LNCaP clone FGC (cell line): ENCODE measurements at places on chromosomes 13 and 19.

- no peak for DNase-seq
Observed at GRCh38 chr19:23281663-23282276, 31.6 kb upstream of the ZNF724 start.

DNA sequence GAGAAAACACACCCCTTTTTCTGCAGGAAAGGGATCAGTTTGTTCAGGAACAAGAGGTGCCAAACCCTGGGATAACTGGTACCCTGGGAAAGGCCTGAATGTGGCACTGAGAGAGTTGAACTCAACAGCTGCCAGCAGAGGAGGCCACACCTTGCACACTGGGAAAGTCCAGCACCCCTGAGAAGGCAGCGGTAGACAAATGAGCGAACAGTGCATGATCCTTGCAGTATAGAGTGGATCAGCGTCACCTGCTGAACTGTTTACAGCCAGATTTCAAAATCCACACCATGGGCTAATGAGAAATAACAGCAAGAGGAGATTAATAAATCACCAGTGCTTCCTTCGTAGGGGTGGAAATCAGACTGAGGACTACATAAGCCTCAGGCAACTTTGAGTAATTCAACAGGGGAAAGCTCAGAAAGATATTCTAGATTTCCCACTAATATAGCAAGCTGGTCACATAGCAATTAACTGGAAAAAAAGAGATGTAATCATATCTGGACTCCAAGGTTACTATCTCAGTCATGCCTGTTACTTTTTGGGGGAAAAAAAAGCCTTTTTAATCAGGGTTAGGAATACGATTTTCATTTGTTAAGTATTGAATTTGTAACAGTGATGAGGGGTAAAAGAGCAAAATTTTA lies 52.0 kb downstream of the DCT start:
- no peak for DNase-seq

GRCh38 chr13:40379794-40380578 lies 286.5 kb downstream of the FOXO1 start:
- DNase-seq = no peak

GRCh38 chr13:33763021-33763420 lies 54.9 kb upstream of the RFC3 start:
- DNase-seq = no peak

DNA sequence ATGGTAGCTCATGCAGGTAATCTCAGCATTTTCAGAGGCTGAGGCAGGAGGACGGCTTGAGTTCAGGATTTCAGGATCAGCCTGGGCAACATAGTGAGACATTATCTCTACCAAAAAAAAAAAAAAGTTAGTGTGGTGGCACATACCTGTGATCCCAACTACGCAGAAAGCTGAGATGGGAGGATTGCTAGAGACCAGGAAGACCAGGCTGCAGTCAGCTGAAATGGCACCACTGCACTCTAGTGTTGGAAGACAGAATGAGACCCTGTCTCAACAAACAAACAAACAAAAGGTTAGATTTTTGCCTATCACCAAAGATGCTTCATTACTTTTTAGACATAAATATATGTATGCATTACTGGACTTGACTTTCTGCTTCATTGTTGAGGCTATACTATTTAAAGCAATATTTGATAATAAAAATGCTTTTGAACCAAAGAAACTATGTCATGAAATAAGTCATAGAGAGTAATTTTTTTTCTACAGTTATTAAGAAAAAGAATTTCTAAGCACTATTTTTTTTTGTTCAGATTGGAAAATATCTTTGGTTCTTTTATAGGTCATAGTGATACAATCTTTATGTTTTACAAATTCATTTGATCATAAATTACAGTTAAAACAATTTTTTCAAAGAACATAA lies 1180.1 kb upstream of the ATXN8OS start:
- DNase-seq = peak; percentile 15

- DNase-seq = no peak
Observed at GRCh38 chr13:24304620-24305019, 4.8 kb upstream of the C1QTNF9 start.

DNA sequence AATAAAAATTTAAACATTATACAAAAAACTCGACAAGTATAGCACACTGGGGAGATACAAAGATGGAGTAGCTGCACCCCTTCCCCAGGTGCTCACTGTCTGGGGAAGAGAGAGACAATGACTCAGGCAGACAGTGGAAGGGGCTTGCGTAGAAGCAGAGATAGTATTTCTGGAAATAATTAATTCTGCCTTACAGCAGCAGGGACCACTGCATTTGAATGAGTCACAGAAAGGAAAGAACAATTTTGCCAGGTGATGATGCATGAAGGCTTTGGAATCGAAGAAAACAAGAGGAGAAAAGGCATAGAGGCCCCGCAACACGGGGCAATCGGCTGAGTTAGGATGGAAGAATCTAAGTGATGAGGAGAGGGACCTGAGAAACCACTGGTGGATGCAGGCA lies 447.4 kb downstream of the EFNB2 start:
- DNase-seq = no peak

- no peak for DNase-seq
Observed at GRCh38 chr19:11806354-11807098, 7.5 kb upstream of the ZNF440 start.

- DNase-seq = no peak
Observed at GRCh38 chr13:70363991-70364390, 255.7 kb upstream of the KLHL1 start.

GRCh38 chr19:10137751-10138682 lies 18.3 kb upstream of the EIF3G start:
- no peak for DNase-seq

- no peak for DNase-seq
Observed at GRCh38 chr19:43422689-43423066, 8.0 kb downstream of the TEX101 start.

DNA sequence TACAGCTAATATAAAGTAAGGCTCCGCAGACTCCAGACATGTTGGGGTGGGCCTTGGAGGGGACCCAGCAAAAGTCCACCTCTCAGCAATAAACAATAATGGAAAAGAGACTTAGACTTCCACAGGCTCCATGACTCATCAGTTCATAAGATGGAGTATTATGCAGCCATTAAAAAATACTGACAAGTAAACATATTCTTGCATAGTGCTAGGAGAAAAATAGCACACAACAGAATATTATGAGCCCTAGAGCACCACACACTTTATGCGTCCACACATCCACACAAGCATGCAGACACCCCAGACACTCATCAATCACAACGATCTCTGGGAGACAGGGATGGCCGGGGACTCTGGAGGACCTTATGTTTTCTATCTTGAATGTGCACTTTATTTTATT lies 46.0 kb downstream of the PDCD5 start:
- no peak for DNase-seq

DNA sequence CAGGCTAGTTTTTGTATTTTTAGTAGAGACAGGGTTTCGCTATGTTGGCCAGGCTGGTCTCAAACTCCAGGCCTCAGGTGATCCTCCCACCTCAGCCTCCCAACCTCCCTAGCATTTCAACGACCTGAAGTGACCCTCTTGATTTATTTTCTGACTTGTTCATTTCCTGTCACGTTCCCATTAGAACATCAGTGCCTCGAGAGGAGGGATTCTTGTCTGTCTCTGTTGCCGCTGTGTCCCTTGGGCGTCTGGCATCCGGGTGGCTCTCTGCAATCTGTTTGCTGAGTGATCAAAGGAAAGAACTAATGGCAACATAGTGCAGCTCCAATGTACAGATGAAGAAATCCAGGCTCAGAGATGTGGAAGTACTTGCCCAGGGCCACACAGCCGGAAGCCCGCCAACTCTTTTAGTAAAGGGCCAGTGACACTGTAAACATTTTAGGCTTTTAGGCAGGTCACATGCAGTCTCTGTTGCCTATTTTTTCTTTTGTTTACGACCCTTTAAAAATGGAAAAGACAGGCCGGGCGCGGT lies 47.5 kb downstream of the NFIC start:
- DNase-seq = no peak

DNA sequence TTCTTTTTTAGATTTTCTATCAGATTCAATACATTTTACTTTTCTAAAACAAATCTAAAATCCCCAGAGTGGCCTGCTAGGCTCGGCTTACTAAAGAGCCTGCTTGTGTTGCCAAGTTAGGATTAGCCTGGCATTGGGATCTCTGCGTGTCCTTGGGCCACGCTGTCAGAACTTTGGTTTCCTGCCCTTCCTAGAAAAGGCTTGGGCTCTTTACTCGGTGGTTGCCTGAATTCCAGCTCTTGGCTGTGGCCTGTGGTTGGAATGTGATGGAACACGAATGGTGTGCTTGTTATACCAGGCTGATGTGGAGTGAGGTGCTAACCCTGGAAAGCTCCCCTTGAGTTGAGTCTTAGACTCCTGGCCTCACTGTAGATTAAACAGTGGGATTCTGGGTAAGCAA lies 8.5 kb downstream of the SPATA13 start:
- DNase-seq = no peak

- no peak for DNase-seq
Observed at GRCh38 chr19:46697204-46697960, 19.5 kb downstream of the PRKD2 start.

GRCh38 chr19:46606019-46606418 lies 4.9 kb downstream of the CALM3 start:
- no peak for DNase-seq

DNA sequence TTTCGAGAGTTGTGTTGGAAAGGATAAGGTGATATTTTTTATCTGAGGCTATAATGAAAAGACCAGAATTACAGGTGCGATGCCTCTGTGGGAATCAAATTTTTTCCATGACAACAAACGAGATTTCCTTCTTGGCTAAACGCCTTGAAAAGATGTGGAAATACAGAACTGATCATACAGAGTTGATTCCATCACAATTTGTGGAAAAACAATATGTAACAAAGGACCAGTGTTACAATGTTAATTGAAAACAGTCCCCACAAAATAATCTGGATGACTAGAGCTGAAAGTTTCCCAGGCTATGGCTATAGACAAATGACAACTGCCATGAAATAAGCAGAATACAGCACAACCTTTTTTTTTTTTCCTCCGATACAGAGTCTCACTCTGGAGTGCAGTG lies 628.9 kb downstream of the DIAPH3 start:
- DNase-seq = no peak

DNA sequence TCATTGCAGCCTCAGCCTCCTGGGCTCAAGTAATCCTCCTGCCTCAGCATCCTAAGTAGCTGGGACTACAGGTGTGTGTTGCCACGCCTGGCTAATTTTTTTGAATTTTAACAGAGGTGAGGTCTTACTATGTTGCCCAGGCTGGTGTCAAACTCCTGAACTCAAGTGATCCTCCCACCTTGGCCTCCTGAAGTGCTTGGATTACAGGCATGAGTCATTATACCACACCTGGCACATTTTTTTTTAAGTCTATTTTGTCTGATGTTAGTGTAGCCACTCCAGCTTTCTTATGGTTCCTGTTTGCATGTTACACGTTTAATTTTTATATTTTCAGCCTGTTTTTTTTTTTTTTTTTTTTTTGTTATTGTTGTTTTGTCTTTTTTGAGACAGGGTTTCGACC lies 24.8 kb downstream of the KDM4B start:
- no peak for DNase-seq

GRCh38 chr13:25717666-25718197 lies 334.1 kb downstream of the SHISA2 start:
- DNase-seq = no peak

DNA sequence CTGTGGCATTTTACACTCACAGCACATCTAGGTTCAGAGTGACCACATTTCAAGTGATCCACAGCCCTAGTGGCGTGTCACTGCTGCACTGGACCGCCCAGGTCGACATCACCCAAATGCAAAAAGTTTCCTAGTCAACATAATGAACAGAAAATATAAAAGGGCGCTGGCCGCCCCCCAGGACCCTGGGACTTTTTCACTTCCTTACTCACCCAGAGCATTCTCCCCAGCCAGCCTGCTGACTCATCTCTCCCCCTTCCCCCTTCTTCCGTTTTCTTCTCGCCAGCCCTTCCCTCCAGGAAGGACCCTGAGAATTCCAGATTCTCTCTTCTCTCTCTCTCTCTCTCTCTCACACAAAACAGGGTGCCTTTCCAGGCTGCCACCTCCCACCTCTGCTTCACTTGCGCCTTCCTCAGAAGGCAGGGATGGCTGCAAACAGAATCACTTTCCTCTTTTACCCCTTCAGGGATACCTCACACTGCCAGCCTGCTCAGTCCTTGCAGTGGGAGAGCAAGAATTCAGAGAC lies 21.0 kb upstream of the GRWD1 start:
- DNase-seq = no peak

- DNase-seq = peak; percentile 93
Observed at GRCh38 chr19:32977280-32977679, 5.2 kb downstream of the FAAP24 start.

DNA sequence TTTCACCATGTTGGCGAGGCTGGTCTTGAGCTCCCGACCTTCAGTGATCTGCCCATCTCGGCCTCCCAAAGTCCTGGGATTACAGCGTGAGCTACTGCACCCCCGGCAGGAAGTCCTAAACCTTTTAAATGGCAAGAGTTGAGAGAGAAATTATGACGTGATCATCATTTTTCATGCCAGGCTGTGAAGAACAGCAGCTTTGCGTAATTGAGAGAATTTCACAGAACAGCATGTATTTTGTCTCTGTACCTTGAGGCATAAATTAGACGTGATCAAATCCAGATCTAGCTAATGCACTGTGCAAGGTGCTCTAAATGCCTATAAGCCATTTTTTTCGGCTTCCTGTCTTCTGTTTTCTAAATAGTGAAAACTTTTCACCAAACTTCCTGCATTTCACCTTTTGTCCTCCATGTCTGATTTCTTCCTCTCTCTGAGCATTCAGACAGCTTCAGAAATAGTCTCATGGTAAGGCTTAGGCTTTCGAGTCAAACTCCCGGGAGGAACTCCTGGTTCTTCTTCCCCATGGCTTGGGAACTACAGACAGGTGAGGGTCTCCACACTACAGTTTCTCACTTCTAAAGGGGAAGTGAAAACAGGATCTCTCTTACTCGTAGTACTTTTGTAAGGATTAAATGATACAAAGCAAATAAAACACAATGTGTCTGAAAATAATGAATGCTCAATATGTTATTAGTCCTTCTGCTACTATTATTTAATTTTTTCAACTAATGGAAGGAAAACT lies 51.0 kb downstream of the WDFY2 start:
- no peak for DNase-seq

GRCh38 chr13:56659041-56659471 lies 481.7 kb upstream of the PRR20A start:
- DNase-seq = no peak

DNA sequence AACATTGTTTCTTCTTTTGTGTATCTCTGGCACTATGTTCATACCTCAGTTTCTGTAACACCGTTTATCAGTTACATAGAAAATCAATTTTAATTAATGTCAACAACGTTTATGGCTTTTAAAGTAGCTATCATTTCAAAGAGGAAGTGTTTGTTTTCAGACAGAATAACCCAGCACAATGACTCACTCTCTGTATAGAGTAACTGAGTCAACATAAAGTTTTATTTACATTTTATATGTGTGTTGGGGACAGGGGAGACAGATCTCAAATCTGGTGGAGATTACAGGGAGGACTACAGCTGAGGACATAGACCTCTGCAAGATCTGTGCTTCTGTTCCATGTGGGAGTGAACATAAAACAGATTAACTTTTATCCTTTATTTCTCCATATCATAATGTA lies 2590.1 kb downstream of the PCDH9 start:
- DNase-seq = peak; percentile 27

GRCh38 chr19:2096034-2096479 lies at the start of gene MOB3A:
Gene MOB3A (minus strand): TSS chr19:2096326. CDS start chr19:2078560, 17,766 bp downstream.
- DNase-seq = peak; percentile 73

GRCh38 chr19:41850381-41850780 lies 5.5 kb downstream of the DMRTC2 start:
- no peak for DNase-seq
